ENCODE measurements at places on chromosomes 7 and 10.

DNA sequence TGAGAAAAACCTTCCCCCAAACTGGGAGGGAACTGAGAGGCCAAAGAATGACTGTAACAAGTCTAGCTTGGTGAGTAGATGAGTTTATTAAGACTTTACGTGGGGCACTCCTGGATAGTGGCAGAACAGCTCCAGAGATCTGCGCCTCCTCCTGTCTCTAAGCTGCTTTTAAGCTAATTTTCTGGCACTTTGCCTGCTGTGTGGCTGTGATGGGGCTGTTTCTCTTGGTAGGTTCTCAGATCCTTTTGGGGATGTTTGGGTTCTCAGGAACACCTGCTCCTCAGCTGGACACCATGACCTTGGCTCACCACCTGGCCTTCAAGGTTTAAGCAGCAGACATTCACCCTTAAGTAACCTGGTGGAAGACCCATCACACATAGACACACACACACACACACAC lies 68.3 kb downstream of the AKR1E2 start:
- peak; percentile 37 for DNase-seq

DNA sequence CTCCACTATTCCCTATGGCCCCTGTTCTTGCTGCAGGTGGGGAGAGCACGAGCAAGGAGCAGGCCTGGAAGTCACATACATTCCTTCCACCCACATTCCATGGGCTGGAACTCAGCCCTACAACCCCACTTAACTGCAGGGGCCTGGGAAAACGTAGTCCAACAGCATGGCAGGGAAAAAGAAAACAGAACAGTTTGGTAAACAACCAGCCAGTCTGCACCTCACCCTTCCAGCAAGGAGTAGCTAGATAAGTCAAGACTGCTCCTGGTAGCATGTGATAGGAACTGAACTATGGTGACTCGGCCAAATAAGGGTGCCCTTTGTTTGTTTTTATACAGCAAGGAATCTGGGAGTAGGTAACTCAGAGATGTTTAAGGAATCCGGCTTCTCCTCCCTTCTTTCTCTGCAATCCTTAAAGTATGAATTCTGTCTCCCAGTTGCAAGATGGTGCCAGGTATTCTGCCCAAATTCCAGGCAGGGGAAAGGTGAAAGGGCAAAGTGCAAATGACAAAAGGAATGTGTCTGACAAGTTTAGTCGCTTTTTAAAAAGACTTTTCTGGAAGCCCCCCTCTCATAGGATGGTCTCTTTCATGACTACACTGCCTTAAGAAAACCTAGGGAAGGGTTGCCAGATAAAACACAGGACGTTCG lies 311.7 kb upstream of the NEBL start:
- DNase-seq: peak; percentile 66

DNA sequence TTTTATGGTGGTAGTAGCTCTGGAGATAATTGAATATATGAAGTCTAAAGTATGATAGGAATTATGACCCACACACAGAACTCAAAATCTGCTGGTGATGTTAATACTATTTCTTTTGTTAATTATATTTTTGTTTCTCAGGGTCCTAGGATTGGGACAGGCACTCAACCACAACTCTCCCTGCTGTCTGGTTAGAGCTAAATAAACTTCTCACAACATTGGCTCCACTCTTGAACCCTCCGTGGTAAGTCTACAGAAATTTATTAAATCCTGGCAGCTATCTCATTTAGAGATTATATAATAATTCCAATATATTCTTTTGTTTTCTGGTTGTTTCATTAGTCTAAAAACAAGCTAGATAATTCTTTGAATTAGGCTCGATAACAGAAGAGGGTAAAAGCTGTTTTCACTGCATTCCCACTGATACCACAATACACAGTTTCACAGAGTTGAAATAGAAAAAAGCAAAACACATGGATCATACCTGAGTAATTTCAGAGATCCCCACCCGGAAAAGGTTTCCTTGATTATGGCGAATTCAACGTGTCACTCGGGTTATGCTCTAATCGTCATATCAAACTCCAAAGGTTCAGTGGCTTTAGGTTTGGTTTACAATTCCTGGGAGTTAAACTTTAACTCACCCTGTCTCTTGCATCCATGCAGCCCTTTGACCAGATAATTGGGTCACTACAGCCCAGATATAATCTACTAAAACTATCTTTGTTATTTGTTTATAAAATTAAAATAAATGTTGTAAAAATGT lies at the start of gene A1CF:
Gene A1CF, minus strand, starts transcription at position 531 of the 763 bp plus-strand sequence. CDS start 25,687 bp downstream, outside the sequence.
- no peak for DNase-seq

DNA sequence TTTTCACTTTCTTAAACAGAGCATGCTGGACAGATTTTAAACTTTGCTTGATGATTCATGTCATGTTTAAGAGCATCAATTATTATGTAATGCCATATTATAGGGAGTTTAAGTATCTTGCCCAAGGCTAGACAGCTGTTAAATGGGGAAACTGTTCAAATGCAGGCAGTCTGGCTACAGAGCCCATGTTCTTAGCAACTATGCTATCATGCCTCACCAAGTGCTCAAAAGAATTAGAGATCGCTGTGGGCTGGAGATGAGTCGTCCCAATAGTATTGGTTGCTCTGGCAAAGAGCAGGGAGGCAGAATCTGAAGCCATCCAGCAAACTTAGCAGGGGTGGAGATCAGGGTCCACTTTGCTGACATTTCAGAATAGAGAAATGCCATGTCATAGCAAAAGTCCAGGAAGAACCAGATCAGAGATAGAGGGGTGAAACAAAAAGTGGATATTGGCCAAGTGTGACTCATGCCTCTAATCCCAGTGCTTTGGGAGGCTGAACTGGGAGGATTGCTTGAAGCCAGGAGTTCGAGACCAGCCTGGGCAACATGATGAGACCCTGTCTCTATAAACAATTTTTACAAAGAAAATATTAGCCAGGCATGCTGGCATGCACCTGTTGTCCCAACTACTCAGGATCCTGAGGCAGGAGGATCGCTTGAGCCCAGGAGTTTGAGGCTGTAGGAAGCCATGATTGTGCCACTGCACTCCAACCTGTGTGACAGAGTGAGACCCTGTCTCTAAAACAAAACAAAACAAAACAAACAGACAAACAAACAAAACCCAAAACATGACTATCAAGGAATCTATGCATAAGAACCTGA lies 57.8 kb downstream of the BAMBI start:
- DNase-seq: no peak

DNA sequence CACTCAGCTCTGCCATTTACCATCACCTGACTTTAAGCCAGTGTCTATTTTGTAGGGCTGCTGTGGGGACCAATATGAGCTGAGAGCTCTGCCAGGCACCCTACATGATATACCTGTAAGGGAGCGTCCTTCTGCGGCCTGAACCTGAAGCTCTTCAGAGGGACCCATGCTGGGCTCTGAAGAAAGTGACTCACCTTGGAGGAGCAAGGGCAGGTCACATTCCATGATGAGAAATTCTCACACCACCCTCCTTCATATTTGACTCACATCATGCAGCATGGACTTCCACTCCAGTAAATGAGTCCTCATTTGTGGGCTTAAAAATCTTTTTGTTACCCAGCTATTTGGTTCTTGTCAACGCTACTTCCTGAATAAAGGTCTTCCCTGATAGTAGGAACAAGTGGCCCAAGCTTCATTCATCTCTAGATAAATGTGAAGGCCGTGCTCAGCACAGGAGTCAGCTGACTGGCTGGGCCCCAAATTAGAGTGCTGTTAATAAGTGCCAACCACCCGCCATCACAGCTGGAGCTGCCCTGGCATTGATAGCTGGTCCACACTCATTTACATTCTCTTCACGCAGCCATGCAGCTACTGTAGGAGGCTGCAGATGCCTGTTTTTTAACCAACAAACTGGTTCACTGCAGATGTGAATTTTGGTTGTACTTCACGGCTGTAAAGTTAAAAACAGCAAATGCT lies 78.4 kb downstream of the RNF216 start:
- DNase-seq: no peak

DNA sequence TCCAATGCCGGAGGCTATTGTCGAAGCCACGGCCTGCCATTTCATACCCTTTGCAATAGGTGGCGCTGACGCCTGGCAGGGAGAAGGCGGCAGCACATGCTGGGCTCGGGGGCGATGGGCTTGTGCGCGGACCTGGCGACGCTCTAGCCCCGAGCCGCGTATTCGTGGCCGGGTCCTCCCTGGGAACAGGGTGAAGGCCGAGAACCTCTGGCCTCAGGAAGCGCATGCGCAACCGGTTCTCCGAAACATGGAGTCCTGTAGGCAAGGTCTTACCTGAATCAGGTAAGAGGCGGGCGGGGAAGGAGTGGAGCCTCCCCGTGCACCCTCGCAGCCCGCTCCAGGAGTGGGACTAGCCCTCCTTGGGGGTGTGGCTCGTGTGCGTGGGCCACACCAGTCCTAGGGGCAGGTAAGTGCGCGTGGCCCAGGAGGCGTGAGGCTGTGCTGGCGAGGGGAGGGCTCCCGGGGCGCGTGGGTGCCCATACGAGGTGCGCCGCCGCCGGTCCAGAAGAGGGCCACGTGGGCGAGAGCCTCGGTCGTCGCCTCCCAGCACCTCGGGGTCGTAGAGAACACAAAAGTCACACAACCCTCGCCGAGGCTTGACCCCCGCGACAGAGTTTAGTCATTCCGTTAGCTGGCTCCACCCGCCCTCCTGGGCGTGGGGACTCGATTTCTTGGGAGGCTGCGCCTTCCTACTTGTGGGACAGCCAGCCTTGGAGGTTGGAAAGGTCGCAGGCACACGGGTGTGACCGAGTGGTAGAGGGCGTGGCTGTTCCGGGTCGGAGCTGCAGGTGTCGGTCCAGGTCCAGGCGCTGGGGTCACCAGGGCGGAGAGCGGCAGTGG lies 5.6 kb upstream of the MEST start:
- no peak for DNase-seq

DNA sequence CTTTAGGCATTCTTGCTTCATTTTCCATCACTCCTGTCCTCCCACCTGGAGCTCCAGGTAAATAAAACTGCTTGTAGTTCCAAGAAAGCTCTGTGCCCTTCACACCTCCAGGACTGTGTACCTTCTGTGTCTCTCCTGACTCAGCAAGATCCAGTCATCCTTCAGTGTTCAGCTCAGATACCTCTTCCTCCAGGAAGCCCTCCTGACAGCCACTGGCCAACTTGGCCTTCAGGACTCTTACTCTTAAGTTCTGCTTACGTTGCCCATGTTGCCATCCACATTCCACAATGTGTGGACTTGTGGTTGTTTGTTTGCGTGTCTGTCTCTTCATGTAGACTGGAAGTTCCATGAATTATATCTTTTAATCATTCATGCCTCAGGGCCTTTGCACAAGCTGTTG lies 48.0 kb downstream of the SORCS3 start:
- peak; percentile 83 for DNase-seq

GRCh38 chr7:112362731-112363131 lies 87.5 kb upstream of the IFRD1 start:
- DNase-seq: no peak

GRCh38 chr7:135224027-135224426 lies 9.6 kb upstream of the STRA8 start:
- no peak for DNase-seq

DNA sequence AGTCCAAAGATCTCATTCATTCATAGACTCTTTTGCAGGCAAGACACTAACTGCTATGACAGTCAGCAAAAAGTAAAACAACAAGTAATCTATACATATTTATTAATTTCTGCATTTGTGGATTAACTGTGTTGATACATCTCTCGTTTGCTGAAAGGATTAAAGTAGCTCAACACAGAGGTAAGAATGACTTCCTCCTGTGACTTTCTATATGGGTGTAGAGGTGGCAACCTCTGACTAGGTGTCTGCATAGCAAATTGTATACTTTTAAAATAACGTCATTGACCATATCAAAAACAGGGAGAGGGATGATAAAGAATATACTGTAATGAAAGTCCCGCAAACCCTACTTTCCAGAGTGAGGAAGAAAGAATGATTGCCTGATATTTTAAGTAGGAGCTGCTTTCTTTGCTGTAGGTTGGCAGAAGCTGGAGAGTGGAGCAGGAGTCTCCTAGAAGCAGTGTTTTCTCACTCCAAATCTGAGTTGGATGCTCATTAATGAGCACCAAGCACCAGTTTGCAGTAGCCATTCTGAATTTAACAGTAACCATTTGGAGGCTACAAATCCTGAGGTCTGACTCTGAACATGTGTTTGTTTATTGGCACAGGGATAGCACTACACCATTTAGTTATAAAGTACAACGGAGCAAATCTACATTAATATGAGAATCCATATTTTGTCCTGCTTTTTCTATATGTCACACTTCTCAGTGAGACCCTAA lies 9.2 kb upstream of the LRRN3 start:
- no peak for DNase-seq

DNA sequence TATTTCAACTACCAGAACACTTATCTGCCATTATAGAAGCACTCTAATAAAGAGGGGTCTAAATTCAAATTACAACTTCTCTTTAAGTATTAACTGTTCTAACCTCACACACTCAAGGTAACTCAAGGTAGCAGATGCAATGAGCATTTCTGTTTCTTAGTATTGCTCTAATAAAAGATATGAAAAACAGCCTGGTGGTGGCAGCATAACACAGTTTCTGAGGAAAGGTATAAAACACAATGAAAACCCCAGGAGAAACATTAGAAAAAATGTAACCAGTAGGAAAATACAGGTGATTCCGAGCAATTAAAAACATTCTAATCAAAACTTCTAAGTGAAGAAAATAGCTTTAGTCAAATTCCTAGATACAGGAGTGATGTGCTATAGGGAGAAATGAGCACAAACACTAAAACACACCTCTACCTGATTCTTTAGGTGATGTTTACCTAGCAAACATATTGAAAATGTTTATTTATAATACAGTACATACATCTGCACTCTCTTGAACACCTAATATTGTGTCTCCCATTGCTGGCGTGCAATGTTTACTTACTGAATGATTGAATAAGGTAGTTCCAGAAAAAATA lies 3.5 kb downstream of the MKRN1 start:
- DNase-seq: no peak

GRCh38 chr10:101617102-101617823 lies 29.1 kb downstream of the DPCD start:
- DNase-seq: no peak

DNA sequence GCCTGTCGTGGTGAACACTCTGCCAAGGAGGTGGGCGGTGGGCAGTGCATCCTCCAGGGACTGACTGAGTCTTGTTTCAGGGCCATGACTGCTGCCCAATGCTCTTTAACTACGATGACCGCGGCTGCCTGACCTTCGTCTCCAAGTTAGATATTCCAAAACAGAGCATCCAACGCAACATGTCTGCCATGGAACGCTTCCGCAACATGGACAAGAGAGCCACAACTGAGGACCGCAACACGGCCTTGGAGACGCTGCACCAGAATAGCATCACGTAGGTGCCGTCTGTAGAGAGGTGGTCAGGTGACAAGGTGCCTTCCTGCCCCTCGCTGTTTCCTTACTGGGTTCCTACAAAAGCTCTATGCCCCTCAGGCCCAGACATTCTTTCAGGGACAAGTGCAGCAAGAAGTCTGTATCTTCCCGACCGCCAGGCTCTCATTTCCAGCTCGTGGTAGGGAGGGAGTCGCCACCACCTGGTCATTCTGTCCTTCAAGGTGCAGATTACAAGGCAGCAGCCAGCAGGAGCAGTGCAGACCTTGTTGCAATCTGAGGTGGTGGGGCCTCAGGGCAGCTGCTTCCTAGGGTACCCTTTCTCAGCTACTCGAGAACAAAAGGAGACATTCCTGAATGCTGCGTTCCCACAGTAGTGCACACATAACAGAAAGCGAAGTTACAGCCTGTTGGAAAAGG lies 14.9 kb upstream of the ARPC1B start:
- DNase-seq: no peak

All from esophagus muscularis mucosa (tissue), 4 donors.